ENCODE measurements at places on chromosomes 5 and 9. TPM values are rescaled to one million over a fixed set of nuclear protein-coding genes. Genes with fewer than 3 reads are reported as not detected.

PCDHGA6 gene
- total RNA-seq: 3.1 TPM

GNA14 gene
- 0.63 TPM for total RNA-seq

TIMD4 gene
- total RNA-seq: not detected

GRCh38 chr5:86465052-86465838 lies 152.5 kb upstream of the COX7C start:
- DNase-seq: no peak

- DNase-seq: no peak
These were observed 22.3 kb upstream of the OMD start for GRCh38 chr9:92446536-92446935.

GRCh38 chr9:5848372-5848882 lies 15.5 kb upstream of the ERMP1 start:
- no peak for DNase-seq

- DNase-seq: no peak
These were observed 20.6 kb upstream of the CMBL start for GRCh38 chr5:10328323-10328722.
